Fibroblast of skin of left quadriceps (primary cell): ENCODE measurements at places on chromosomes 1 and 21.

DNA sequence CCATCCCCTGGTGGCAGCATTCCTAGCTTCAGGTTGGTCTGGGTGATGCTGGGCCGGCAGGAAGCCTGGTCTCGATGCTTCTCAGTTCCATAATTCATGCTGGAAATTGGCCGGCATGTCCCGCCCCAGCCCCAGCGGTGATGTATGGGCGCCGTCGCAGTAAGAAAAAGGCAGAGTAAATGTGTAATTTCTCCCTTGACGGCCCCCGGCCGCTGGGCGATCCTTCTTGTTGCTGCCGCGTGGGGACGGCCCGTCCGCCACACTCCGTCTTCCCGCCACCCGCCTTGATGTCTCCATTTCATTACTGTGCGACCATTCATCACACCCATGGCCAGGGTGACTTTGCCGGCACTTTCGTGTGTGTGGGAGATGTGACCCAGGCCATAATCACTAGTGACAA, 8.5 kb downstream of the DMAP1 start:
- no peak for DNase-seq

DNA sequence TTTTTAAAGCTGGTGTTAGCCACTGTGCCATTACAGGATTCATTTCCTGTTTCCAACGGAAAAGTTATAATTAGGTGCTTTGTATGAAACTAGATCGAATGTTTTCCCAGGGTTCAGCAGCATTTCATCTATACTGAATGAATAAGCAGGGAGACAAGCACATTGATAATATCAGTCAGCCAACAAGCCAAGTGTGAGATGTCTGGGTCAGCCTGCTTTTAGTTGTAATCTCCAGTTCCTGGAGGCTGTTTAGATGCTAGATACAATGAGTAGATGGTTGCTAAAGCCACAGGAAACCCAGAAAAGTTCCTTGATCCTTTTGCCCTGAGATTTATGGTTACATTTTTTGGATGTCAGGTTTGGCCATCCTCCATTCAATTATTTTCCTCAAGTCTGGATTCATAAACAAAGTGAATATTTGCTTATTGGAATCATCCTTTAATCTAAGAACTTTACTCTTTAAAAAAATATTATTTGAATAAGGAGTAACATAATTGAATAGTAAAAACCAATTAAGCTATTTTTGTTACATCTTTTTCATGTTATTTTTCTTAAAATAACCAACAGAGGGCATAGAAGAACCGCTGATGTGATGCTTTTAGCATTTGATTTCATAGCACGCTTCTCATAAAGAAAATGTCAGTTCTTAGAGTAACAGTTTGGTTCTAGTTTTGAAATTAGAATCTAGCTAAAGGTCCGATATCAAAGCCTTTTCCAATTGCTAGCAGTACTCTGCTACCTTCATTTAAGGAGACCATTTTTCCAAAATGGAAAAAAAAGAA, 76.6 kb downstream of the HSPA13 start:
- DNase-seq, result no peak

- DNase-seq, result no peak
Observed at GRCh38 chr21:40882192-40882915, 35.4 kb upstream of the DSCAM start.

- no peak for DNase-seq
Observed at GRCh38 chr1:1900883-1901640, 10.2 kb upstream of the GNB1 start.

DNA sequence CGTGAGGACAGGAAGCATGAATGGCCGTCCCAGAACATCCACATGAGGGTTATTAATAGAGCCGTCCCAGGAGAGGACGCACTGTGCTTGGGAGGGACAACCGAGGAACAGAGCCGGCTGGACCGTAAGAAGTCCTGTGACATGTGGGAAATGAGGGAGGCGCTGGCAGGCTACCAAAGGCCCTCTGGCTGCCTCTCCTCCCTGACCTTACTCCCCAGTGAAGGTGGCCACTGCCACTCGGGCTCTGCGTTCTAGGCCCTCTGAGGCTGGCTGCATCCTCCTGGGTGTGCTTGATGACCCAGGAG, 15.5 kb upstream of the NPPB start:
- DNase-seq, result no peak

- peak; percentile 42 for DNase-seq
Observed at GRCh38 chr1:214581785-214582184, 21.2 kb upstream of the CENPF start.

DNA sequence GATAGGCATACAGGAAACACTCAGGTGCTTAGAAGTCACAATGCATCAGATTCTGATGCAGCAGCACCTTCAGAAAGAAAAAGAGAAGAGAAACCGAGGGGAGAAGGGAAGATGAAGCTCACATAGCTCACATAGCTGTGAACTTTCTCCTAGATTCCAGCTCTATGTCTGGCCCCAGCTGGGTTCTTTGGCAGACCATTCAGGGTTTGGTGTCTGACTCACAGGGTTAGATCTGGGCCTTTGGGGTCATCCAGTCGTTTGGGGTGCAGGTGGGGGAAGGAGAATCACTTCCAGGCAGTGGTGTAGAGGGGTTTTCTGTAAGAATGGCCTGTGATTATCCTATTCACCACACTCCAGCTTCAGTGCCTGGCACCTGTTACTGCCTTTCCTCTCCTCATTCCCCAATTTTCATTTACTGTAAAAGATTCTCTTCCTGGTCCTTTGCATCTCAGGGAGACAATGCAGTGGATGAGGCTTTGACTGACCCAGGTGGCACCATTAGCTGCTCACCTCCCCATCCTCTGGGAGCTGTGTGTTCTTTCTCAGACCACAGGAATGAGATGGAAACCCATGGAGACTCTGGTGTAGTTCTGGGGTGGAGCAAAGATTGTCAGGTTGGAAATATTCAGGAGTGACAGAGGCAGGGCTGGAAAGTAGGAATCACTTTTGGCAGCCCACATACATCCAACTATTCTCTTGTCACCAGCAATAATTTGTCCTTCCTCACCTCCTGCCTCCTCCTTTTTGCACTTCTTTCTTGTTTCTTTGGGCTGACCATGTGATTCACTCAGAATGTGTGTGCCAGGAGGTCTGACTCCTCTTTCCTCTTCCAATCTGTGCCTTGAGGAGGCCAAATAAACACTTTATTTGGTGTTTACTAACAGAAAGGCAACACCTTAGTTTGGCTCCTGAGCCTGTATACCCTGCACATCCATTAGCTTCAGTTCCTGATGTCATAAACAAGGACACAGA, 103.3 kb downstream of the PAPPA2 start:
- DNase-seq, result peak; percentile 6

GRCh38 chr1:145717833-145718232, 1.5 kb upstream of the CD160 start:
- DNase-seq, result no peak

DNA sequence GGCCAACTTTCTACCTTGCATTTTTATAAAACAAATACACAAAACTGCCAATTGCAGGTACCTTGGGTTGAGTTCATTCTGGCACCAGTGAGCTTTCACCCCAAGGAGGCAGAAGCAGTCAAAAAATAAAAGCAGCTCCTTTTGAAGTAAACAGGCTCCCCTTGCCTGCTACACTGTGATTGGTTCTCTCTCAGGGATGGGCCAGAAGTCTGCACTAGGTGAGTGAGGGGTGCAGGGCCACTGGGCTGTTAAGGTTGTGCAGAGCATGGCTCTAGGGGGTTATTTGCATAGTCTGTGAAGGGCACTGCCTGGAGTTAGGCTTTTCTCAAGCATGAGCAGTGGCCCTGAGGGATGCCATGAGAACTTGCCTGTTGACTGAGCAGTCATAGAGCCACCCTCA, 39.1 kb downstream of the AKNAD1 start:
- no peak for DNase-seq

DNA sequence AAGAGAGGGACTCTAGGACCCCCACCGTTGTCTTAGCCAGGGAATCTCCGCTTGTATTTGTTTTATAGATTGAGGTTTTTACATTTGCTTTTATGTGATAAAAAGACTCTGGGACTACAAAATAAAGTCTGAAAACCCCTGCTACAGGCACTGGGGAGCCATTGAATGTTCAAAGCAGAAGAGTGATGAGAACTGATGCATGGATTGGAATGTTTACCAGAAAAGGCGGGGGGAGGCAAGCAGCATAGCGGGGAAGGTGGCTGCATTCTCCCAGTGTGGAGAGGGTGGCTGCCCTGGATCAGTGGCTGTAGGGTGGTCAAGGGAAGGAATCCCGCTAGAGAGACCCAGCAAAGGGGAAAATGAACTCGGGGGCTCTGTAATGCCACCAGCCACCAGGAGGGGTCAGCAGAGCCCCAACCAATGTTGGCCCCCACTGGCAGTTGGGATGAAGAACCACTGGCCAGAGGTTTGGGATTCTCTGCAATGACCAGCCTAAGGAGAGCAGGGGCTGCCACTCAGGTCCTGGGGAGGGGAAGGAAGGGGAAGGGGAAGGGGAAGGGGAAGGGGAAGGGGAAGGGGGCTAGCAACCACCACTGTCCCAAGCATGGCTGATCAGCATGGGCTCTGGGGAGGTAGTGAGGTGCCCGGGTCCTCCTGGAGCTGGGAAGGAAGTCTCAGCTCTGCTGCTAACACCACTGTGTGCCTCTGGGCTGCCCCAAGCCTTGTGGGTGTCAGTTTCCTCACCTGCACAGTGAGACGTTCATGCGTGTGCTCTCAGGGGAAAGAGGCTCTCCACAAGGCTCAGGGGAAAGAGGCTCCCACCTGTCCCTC, 19.2 kb upstream of the PEF1 start:
- no peak for DNase-seq
